Activated CD4-positive, CD25-positive, alpha-beta regulatory T cell (primary cell): ENCODE measurements at places on chromosomes 6 and 20.

DNA sequence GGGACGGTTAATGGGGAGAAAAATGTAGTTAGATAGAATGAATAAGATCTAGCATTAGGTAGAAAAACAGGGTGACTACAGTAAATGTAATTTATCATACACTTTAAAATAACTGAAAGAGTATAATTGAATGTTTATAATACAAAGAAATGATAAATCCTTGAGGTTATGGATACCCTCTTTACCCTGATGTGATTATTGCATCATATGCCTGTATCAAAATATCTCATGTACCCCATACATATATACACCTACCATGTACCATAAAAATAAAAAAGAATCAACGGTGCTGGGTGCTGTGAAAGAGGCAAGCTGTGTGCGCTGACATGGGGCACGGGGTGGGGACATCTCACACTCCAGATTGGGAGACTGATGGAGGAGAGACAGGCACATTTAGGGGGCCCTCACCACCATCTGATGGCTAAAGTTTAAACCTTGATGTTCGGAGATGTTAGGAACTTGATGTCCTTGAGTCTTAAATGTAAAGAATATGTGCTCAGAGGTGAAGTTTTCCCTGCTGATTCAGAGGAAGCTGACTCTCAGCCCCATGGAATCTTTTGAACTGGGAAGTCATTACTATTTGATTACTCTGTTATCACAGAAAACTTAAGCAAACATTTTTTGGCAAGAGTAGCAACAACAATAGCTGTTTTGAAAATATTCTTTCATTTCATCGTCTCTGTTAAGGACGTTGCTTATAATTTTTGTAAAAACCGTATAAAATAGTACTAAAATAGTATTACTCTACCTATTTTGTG lies 26.4 kb upstream of the RFPL4B start:
- no peak for DNase-seq

DNA sequence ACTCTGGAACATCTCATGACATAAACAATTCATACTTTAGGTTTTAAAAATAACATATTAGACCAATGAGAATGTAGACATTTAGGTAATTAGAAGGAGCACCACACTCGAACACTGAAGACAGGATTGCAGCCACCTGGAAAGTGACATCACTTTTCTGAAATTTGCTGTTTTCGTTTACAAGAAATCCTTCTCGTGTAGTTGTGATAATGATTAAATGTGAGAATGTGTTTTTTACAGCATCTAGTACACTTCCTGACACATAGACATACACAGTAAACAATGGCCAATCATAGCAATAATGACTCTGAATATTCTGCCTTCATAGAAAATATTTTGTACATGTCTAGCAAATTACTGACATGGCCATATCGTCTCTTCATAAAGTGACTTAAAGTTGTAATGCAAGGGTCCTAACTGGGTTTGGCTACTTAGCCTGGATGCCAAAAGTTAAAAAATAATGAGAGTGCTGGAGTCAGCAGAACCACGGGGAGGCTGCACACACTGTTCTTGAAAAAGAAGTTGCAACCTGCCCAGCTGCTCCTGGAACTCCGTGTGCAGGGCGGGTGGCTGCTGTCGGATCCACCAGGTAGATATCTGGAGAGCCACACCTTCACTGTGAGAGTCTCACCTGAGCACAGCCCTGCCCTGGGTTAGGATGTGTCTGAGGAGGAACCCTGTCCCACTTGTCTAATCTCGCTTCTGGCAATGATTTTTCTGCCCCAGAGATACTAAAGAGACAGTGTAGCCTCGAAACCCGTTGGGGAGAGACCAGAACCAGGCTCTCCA lies 212.9 kb downstream of the QKI start:
- DNase-seq = no peak

- DNase-seq = peak; percentile 42
These were observed 8.9 kb downstream of the EHMT2 start for GRCh38 chr6:31888276-31889258.

- DNase-seq = no peak
These were observed 157.8 kb downstream of the SYCP2 start for GRCh38 chr20:59775687-59776055.

DNA sequence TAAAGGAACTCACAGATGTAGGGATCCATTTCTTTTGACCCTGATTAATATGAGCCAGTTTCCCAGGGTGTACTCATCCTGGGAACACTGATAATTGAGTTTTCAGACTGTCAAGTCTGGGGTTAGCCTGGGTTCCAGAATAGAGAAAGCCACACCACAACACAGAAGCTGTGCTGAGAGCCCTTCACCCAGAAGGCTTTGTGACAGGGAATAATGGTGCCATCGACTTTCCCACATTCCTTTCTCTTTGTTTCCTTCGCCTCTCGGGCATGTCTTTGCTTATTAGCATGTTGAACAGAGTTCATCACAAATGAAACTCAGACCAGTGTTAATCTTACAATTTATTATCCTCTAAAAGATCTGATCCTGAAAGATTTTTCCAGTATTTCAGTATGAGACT lies 95.0 kb downstream of the TCP11 start:
- DNase-seq = no peak

DNA sequence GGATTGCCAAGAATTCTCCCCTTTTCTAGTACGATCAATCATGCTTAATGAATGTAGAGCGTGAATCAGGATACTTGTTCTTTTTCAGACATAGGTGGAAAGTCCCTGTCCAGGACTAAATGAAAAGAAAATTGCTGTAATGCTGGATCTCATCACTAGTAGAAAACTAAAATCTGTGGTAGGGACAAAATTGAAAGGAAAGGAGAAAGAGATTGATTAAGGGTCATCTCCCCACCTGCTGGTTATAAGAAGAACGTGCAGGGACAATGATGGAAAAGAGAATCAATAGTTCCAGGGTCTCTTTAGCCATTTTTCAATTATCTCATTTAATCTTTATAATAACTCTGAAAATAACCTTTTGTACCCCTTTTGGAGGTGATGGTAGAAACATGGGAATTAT lies 18.7 kb upstream of the HLA-DRB1 start:
- DNase-seq = no peak

- no peak for DNase-seq
These were observed 45.3 kb downstream of the RRBP1 start for GRCh38 chr20:17636523-17637412.

GRCh38 chr6:105135056-105135455 lies 44.8 kb downstream of the POPDC3 start:
- DNase-seq = no peak

- DNase-seq = no peak
These were observed 1207.2 kb upstream of the CITED2 start for GRCh38 chr6:140581601-140582000.

DNA sequence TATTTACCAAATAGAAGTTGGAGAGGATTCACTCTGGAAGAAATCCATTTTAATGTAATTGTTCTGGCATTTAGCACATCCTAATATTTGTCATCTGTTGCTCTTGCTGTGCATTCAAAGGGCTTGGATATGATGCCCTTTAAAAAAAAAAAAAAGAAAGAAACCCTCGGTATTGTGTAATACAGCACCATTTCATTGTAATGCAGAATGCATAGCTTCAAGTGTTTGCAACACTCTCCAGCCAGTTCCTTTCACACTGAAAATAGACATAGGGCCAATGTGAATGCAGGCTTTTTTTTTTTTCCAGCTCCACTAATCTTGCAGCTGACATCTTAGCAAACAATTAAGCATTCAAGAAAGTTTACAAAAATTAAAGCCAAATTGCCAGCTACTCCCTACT lies 197.4 kb upstream of the POU3F2 start:
- no peak for DNase-seq

GRCh38 chr6:44787254-44787834 lies 399.8 kb downstream of the CDC5L start:
- no peak for DNase-seq

GRCh38 chr6:35033683-35034082 lies 107.5 kb downstream of the TCP11 start:
- DNase-seq = no peak

DNA sequence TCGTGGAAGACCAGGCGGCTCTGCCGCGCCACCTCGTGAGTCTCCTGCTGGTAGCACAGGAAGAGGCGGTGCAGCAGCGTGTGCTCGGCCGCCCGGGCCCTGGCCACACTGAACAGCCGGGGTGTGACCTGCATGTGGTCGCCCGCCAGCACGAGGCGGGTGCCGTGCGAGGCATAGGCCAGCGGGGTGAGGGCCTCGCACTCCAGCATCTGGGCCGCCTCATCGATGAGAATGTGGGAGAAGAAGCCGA lies 7.0 kb downstream of the HELZ2 start:
- no peak for DNase-seq

DNA sequence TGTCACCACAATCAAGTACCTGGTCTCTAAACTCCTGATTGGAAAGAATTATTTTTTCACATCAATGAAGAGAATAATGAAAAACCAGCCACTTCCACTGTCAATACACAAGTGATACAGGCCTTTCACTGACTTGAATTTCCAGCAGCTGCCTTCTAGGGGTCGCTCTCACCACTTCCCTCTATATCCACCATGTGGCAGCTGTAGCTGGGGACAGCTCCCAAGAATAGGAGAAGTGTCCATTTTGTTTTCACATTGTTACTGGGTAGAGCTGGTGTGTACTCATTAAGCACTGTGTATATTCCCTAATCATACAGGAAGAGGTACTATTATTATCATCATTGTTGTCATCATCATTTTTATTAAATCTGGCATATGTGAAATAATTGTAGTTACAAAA lies 438.4 kb upstream of the SPTLC3 start:
- no peak for DNase-seq

GRCh38 chr20:54178256-54178655 lies 4.5 kb upstream of the CYP24A1 start:
- DNase-seq = no peak

- no peak for DNase-seq
These were observed 1.0 kb downstream of the FKBP1A start for GRCh38 chr20:1391640-1392442.

DNA sequence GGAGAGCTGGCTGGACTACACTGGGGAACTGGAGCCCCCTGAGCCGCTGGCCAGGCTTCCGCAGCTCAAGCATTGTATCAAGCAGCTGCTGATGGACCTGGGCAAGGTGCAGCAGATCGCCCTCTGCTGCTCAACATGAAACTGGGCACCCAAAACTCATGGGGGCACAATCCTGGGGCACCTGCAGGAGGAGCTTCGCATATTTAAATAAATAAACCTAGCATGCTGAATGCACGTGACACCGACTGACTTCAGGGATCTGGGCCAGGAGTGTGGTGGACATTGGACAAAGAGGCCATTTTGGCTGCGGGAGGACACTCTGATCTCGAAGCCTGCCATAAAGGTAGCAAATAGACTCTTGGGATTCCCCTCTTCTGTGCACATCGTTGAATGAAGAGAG lies 6.8 kb downstream of the SCAND1 start:
- no peak for DNase-seq

GRCh38 chr20:36153736-36154699 lies 522 bp upstream of the EPB41L1 start:
- DNase-seq = no peak

- DNase-seq = no peak
These were observed 52.3 kb upstream of the BCLAF1 start for GRCh38 chr6:136341967-136342366.

- DNase-seq = no peak
These were observed 1.6 kb downstream of the SLC22A7 start for GRCh38 chr6:43299338-43300293.

- DNase-seq = no peak
These were observed 47.3 kb downstream of the L3MBTL3 start for GRCh38 chr6:130065609-130066156.

DNA sequence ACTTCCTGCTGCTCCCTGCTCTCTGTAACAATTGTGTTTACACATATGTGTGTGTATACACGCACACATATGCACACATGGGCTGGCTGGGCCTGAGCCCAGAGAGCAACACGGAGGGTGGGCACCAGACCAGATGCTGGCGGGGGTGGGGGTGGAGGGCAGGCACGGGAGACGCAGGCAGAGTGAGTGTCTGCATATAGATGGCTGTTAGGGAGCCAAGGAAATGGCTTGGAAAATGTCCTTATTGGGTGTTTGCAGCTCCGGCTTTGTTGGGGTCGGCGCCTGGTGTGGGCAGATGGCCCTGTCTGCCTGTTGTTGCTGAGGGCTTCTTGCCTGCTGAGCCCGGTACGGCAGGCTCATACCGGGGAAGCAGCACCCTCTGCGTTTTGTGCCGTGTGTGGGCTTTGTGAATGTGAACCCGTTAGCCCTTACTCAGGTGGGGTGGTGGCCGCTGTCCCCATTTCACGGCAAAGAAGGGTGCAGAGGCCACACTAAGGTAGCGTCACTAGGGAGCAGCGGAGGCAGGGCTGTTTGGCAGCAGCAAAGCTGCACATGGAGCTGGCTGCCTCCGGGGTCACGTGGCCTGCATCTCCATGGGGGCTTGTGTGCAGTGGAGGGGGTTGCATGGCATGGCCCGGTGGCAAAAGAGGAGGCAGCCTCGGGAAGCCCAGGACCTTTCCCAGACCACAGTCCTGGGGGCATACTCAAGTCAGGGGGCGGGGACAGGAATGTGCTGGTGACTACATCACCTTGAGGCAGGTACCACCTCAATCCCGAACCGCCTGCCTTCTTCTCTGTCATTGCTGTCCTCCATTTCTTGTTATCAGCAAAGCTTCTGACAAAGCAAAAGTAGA lies 47.4 kb upstream of the SRF start:
- no peak for DNase-seq

GRCh38 chr6:79072640-79073181 lies 5.3 kb downstream of the PHIP start:
- no peak for DNase-seq

- DNase-seq = no peak
These were observed 192.8 kb downstream of the LY86 start for GRCh38 chr6:6781172-6781872.

- no peak for DNase-seq
These were observed 22.8 kb downstream of the CST5 start for GRCh38 chr20:23856736-23857135.

DNA sequence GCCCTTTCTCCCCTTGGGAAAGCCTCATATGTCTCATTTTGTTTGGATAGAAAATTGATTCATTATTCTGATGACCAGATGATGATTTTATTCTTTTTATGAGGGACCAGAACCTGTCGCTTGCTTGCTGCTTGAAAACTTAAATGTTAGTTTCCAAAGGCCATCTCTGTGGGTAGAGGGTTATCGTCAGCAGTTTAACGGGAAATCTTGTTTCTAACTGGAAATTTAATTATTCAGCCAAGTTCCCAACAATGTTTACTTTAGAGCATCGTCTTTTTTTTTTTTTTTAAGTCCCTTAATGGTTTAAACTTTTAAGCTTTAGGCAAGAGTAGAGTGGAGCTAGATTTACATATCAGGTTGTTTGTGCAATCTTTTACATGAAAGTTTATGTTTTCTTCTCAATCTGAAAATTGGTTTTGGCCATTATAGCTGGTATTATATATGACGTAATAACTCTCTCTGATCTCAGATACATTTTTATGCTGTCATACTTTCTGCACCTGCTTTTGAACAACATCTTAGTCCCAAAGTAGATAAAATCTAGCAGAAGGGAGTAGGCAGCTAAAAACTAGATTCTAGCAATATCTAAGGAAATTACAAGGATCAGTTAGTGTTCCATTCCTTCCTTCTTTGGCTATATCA lies 93.9 kb downstream of the FOXO3 start:
- DNase-seq = no peak
